ENCODE measurements at places on chromosomes 6 and 20.

GRCh38 chr6:142819603-142820337, 125.2 kb downstream of the HIVEP2 start:
- peak; percentile 70 for DNase-seq

GRCh38 chr6:22141241-22141745, 155.5 kb downstream of the PRL start:
- peak; percentile 71 for DNase-seq

DNA sequence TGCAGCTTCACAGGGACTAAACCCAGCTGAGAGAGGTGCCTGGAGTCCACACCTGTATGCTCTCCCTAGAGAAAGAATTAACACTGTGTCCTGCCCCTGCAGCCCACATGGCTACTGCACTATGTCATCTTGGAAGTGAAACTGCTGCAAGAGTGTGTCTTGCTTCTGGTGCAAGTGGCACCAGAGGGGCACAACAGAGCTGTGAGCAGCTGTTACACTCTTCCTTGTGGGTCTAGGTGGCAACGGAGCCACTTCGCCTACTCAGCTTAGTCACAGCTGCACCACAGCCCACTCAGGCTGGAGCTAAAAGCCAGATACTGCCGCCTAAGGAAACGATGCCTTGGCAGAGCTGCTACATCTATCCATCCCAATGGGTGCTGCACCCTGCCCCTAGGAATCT, 391.4 kb downstream of the COL12A1 start:
- no peak for DNase-seq

- DNase-seq = no peak
Observed at GRCh38 chr20:10498200-10498599, 63.1 kb downstream of the SLX4IP start.

DNA sequence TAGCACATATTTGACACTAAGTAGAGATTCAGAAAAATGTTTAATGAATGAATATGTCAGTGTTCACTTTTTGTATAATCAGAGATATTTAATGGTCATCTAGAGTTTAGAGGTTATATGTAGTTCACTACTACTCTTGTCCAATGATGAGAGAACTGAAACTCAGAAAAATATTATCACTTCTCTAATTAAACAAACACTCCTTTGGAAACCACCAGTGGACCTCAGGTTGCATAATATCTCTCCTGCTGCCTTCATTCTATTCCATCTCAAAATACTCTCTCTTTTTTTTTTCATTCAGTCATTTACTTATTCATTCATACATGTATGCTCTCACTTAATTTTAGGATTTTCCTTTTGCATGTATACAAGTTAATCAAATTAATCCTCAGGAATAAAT, 423.1 kb upstream of the RNF217 start:
- no peak for DNase-seq

DNA sequence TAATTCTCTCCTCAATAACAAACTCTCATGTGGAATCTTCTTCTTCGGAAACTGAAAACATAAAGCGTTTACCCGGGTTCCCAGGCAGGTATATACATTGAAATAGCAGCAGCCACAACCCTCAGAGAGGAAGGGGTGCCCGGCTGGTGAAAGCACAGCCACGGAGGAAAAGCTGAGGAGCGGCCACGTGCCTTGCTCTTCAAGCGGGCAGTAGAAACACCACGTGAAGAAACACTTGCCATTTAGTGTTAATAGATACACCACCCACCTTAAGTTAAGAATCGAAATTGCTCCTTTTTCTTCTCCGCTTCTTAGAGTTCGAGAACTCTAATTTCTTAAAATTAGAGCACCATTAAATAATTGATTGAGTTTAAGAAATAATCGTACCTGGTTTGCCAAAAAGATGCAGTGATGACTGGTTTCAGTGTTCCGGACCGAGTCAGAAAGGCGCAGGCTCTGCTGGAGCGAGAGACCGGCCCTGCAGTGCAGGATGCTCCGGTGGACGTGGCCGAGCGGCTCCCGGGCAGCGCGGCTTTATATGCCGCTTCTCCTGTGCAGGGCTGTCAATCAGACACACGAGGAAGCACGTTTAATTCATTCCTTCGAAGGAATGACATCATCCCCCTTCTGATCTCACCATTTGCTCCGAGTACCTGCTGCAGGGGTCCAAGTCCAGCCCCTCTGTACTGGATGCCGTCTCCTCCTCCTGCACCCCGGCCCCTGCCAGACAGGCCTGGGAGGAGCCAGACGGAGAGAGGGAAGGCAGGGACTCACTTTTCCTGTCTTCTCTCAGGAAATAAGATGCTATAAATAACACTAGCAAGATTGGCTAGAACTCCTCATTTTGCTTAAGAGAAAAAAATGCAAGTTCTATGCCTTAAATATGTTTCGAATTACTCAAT, at the start of gene THBS2:
TSS of gene THBS2 (minus strand) at position 510 of the 902 bp plus-strand sequence. CDS start 3,062 bp downstream, outside the sequence.
- no peak for DNase-seq

DNA sequence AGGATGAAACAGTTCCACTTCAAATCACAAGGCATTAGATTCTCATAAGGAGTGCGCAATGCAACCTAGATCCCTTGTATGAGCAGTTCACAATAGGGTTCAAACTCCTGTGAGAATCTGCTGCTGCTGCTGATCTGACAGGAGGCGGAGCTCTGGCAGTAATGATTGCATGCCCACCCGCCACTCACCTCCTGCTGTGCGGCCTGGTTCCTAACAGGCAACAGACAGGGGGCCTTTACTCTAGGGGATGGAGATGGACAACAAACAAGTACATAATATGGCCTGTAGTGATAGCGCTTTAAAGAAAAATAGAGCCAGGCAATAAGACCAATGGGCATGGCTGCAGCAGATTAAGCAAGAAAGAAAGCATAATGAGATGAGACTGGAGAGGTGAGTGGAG, 2.7 kb upstream of the TBC1D22B start:
- DNase-seq = no peak

DNA sequence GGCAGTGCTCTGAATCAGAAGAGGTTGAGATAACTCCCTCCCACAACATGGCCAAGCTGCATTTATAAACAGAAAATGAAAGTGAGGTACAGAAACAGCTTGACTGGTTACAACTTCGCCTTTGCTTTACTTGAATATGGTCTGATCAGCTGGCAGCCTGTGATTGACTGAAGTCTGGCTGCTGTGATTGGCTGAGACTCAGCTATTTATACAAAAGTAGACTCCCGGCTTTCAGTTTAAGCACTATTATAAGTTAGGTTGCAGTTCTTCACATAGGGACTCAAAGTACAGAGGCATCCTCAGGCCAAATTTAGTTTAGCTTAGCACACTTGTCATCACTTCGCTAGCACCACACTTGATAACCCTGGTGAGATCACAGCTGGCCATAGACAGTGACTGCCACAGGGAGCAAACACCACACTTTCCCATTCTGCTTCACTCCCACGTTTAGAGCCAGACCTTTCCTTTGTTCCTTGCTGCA, 362.6 kb downstream of the EPM2A start:
- DNase-seq = no peak

DNA sequence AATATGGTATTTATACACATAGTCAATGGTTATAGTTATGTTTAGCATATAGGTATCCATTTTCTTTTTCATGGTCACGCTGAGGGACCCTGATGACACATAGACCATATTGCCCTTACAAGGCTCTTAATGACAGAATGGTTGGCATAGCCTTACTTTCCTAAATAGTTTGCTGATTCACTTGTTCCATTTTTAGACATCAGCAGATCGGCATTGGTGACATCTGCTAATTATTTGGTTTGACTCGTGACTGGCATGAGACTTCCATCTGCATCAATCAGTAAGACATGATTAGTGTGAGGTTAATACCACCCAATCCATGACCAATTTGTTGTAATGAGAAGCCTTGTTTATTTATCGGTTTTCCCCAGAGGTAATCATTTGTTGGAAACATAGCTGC, 309.7 kb downstream of the ALDH8A1 start:
- DNase-seq = no peak

GRCh38 chr6:101826269-101826668, 432.8 kb downstream of the GRIK2 start:
- no peak for DNase-seq

DNA sequence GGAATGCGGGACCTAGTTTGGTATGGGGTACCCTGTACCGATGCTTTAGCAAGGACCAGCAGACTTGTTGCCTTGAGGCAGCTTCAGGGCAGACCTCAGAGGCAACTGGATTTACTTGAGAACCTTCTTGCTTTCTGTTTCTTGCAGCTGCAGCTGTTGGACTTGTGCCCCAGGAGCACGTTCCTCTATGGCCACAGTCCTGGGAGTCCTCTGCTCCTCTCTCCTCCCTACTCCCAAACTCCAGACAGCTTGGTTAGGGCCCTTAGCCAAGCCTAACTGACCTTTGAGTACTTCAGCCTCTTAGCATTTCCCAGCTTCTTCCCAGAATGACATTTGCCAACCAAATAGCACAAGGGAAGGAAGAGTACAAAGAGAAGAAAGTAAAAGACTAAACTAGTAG, 34.7 kb downstream of the GHRH start:
- DNase-seq = no peak

GRCh38 chr6:128179876-128180438, 279.1 kb upstream of the THEMIS start:
- DNase-seq = no peak

DNA sequence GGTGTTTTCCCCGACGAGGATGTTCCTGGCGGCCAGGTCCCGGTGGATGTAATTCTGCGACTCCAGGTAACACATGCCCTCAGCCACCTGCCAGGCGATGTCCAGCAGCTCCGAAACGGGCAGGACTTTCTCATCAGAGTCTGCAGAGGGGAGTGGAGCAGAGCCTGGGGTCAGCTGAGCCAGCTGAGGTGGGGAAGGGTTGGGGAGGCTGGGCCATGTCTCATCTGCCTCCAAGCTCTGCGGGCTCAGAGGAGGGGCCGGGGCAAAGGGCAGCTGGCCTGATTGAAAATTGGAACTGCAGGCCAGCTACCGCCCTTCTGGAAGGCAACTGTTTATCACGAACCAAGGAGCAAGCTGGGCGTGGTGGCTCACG, 6.4 kb downstream of the PTK6 start:
- DNase-seq = no peak

DNA sequence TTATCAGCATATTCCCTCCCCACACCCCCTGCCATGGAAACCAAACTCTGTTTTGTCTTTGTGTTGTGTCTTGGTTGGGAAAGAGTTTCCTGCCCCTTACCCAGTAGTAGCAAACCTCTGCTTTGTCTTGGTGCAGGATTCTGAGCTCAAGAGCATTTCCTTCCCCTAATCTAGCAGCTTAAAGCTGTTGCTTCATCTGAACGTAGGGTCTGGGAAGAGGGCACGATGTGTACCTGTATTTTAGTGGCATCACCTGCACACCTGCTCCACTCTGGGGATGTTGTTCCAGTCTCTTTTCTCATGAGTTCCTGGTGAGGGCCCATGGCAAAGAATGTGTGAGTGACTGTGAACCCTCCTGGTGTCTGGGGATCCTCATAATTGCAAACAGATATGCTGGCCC, 164.7 kb downstream of the SCP2D1 start:
- no peak for DNase-seq

GRCh38 chr20:11195899-11196558, 522.2 kb upstream of the JAG1 start:
- DNase-seq = no peak

- DNase-seq = no peak
Observed at GRCh38 chr20:24420567-24420966, 48.9 kb upstream of the SYNDIG1 start.

GRCh38 chr6:125302840-125303511, 1.2 kb upstream of the HDDC2 start:
- DNase-seq = no peak

DNA sequence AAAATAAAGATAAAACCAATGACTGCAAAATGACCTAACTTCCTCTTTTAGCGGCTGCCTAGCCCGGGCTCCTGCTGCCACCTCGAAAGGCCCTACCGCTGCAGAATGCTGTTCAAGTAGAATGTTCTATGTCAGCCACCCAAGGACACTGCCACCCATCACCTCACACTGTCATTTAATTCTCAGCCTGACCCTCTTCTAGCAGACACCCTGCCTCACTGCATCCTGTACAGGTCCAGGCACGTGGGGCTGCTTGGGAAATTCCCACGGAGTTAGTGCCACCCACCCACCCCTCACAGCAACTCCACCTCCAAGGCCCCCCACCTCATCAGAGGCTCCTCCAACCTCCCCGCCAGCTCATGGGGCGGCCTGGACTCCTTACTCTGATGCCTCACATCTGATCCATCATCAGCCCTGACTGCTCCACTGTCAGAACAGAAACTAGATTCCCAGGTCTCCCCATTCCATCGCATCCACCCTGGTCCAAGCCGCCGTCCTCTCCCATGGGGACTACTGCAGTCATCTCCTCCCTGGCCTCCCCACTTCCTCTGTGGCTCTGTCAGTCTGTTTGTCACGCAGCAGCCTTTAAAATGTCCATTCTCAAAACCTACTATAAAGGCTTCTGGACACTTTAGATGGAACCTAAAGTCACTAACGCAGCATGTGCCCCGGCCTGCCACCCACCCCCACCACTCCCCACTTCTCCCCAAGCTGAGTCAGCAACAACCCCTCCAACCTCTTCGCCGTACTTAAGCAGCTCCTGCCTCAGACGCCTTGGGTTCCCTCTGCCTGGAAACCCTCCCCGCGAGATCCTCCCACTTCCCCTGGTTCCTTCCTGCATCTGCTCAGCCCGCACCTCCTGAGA, 17.0 kb downstream of the NFATC2 start:
- no peak for DNase-seq

DNA sequence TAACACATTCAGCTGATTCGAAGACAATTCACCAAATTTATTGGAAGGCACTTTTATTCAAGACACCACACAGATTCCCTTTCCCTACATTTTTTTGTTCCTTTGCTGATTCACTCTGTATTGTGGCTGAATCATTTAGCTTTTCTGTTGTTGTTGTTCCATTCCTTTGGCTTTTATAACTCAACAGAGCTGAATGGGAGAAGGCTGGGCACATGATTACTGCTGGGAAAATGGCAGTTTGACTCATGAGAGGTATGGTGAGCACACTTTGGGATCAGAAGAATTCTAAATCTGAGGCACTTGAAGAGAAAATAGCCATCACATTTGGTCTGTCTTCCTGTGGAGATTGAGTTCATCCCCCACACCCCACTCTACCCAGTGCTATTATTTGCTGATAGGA, 15.7 kb upstream of the SAYSD1 start:
- no peak for DNase-seq

DNA sequence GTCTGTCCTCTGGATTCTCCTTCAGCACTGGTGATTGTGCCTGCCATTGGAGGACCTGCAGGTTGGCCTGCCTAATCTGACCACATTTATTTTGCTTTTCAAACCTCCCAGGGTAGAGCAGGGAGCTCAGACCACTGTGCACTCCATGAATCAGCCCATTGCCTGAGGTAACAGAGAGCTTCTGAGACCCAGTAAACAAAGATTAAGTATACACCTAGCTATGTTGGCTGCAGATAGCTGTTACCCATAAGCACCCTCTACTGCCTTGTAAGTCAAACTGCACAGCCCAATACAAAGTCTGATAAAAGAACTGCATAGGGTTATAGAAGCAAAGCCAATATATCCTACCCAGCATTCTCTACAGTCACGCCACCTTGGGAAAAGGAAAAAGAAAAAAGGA, 338.7 kb downstream of the HTR1B start:
- peak; percentile 3 for DNase-seq

DNA sequence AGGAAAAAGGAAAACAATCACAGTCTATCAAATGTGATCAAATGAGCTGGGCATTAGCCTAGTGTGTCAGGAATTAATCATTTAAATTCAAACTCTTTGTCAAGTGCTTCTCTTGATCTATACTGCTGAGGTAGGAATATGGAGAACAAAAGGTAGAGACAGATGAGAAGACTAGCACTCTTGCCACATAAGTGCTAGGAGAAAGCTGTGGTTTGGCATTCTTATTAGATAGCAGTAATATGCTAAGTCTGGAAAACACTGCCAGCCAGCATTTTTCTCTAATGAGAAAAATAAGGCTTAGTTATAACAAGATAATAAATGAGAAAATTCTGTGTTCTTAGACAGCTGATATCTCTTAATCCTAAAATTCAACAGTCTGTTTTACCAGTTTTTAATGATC, 38.9 kb downstream of the ORC3 start:
- DNase-seq = no peak

- DNase-seq = no peak
Observed at GRCh38 chr6:145727817-145728388, 7.4 kb downstream of the EPM2A start.
